Fibroblast of the aortic adventitia (primary cell): ENCODE measurements at places on chromosomes 7 and 10.

DNA sequence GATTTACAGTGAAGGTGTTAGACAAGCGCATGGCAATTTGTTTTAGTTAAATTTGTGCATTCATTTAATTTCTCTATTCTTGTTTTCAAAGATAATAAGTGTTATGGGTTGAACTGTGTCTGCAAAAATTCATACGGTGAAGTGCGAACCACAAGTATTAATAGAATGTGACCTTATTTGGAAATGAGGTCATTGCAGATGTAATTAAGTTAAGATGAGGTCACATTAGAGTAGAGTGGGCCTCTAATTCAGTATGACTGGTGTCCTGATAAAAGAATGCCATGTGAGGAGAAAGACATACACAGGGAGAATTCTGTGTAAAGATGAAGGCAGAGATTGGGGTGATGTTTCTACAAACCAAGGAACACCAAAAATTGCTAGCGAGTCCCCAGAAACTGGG is 158.8 kb upstream of the SEMA3E start:
- DNase-seq = no peak

DNA sequence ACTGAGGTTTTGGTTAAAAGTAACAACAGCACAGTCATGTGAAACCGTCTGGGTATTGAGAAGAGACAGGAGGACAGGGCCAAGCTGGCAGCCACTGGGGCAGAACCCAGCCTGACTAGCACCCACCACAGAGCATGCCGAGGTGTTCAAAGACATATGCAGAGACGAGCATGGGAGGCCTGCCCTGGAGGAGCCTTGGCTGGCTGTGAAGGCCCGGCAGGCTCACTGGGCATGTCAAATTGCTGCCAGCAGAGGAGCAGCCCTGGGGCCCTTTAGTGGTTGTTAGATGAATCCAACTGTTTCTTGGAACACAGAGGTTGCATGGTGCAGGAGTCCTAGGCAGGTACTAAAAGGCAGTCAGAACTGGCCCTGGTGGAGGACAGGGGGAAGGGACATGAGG is 5.0 kb upstream of the GDF2 start:
- DNase-seq = no peak

DNA sequence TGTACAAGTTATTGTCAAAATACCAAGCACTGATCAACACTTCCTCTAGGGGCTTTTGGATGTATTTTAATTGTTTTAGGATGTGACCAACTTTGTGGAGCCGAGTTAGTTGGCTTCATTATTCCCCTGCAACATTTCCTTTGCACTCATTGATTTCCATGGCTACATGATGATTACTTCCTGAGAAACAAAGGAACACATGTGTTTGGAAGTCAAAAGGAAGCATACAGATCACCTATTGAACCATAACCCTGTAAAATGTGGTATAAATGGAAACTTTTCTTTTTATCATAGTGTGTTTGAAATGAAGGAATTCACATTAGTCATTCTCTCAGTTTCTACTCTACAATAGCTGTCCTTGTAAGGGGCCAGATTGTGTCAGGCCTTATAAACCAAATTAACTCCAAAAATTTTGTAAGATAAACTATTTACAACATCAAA is 32.2 kb upstream of the EXOC6 start:
- peak; percentile 80 for DNase-seq

DNA sequence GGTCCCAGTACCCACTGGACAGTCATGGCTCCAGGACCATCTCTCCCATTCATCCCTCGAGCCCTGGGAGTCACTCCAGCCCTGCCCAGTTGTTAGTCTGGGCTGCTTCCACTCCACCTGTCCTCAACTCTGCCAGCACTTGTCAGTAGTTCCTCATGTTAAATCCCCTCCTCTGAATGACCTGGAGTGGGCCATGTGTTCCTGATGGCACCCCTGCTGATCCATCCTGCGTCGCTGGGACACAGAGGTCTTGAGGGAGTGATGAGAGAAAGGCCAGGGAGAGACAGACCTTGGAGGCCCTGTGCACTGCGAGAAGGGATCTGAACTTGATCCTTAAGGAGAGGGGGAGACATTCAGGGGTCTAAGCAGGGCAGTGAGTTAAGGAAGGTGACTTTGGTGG is 174.9 kb downstream of the GRID1 start:
- no peak for DNase-seq

DNA sequence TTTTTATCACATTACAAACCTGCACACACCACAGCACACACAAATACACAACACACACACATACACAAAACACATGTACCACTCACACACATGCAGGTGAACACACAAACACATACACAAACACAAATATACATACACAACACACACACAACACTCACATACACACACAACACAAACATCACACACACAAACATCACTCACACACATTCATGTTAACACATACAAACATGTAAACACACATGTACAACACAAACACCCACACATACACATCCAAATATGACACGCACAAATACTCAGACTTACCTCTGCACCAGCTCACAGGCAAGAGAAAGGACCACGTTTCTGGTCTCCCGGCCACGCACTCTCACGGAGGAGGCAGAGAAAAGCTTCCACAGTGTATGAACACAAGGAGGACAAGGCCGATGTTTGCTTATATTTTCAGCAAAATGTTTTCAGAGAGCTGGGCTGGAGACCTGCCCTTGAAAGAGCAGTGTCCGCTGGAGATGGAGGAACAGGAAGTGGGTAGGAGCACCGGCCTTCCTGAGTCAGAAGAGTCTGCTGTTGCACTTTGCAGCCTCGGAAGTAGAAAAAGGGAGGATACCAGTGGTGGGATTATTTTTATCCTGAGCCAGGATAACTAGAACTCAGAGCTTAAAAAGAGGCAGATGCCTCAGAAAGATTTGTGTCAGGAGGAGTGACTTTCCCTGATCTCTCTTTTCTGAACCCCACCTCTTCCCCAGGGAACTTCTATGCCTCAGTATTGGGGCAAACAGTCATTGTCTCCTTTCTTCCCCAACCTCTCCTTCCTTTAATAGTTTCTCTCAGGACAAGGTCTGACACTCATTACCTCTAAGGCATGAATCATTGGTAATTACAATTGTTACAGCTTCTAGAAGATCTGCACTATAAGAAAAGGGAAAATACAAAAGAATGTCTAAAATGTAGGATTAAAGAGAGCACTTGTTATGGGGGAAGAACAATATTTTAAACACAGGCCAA is at the start of gene GIMAP6:
TSS of gene GIMAP6 (minus strand) at position 520 of the 999 bp plus-strand sequence. CDS start 2,243 bp downstream, outside the sequence.
- no peak for DNase-seq

DNA sequence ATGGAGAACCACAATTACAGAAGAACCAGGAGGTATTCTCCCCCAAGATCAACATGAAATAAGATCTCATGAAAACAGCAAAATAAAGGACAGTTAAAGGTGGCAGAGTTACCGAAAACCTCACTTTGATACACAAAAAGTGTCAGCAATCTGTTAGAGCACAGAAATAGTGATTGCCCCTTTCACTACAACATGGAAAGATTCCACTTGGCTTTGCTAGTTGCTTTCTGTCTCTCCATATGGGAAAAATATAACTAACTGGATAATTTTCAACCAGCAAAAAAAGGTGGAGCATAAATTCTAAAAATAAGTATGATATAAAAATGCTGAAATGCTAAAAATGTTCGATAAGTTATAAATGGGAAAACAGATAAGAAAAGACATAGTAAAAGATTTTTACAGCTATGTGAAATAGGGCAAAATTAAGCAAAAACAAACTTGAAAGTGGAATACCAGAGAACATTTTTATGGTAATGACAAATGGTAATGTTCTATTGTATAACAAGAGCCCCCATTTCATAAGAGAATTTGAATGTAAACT is 90.2 kb downstream of the GPR85 start:
- DNase-seq = peak; percentile 45

DNA sequence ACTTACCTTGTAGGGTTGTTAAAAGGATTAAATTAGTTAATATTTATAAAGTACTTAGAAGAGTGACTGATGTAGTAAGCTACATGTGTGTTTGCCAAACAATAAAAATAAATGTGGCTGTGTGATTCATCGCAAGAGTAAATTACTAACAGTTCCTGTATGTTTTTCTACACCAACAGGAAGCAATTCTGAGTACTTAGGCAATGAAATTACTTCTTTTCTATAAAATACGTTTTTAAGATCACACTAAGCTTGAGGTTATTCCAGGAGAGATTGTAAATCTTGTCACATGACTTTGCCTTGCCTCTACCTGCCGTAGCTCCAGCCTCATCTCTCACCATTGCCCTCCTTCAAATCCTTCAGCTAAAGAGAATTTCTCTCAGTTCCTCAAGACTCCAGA is 18.1 kb upstream of the GSTK1 start:
- peak; percentile 10 for DNase-seq

DNA sequence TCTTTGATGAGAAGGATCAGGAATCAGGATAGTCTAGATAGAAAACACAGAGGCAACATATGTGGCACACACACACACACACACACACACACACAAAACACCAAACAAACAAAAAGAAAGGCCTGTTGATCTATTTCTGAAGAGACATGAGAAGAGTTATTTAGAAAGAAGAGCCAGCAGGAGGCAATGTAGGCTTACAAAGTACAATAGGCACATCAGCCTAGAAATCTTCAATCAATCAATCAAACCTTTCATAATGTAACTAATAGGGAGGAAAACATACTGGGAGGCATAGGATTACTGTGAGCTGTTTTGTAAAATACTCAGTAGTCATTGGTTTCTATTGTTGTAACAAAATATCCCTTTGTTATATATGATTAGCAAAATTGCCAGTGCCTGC is 47.3 kb upstream of the TES start:
- no peak for DNase-seq

DNA sequence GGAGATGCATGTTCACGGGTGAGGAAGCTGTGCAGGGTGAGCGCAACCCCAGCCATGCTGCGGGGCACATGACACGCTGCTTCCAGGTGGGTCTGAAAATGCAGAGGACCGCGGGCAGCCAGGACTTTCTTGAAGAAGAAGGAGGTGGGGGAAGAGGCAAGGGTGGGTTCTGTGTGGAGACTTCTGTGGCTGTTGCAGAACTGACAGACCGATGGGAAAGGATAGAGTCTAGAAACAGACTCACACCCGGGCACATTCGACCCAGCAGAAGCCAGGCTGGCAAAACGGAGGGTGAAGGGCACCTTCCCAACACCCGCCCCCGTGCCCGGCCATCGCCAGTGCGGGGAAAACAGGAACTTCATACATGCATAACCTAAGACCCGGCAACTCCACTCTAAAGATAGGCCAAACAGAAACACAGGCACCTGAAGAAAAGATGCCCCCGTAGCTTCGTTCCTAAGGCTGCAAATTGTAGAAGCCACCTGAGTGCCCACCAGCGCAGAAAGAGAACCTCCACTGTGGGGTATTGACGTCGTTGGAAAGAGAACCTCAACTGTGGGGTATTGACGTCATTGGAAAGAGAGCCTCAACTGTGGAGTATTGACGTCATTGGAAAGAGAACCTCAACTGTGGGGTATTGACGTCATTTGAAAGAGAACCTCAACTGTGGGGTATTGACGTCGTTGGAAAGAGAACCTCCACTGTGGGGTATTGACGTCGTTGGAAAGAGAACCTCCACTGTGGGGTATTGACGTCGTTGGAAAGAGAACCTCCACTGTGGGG is 4.8 kb upstream of the KNDC1 start:
- DNase-seq = no peak

- DNase-seq = peak; percentile 14
Observed at GRCh38 chr10:68938117-68938516, 17.9 kb upstream of the DDX21 start.

- DNase-seq = no peak
Observed at GRCh38 chr10:46515366-46515765, 41.1 kb downstream of the GPRIN2 start.

DNA sequence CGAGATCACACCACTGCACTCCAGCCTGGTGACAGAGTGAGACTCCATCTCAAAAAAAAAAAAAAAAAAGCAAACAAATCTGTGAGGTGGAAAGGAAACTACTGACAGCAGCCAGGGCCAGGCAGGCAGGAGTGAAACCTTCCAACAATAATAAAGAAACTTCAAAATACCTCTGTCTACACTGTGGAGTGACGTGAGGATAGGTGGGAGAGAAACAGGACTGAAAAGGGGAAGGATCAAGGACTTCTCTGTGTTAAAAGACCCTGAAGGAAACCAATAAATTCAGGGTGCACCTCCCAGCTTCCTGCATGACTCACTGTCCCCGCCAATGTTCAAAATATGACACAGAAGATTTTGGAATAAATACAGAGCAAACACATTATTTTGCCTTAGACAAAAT is 82.9 kb downstream of the KIAA1549 start:
- no peak for DNase-seq

DNA sequence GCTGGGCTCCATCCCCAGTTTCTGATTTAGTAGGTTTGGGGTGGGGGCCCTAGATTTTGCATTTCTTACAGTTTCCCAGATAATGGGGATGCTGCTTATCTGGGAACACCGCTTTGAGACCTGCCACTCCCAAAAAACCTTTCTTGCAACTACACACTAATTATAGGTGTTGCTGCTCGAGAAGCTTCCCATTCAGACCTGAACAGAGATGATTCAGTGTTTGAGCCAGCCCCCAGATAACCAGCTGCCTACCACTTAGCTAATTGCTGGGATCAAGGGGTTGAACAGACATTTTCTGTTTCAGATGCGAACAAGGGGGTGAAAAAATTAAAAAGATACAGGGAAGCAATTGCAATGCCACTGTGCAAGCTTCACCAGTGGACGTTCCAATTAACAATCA is 448.5 kb downstream of the KCNMA1 start:
- no peak for DNase-seq

DNA sequence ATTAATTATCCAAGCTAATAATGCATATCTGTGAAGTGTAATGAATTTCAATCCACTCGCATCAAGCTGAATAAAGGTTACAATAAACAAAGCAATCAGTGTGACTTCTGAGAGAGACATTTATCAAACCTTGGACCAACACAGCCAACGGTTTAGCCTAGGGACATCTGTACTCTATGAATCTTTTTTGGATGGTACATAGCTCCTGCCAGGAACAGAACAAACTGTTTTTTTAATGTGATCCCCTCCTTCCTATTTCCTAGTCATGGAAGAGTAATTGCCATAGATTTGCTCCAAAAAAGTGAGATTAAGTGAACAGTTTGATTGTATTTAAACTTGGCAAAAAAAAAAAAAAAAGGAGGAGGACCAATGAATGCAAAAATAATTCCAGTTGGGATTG is 11.2 kb upstream of the NRCAM start:
- DNase-seq = no peak

- DNase-seq = no peak
Observed at GRCh38 chr10:43453266-43453831, 16.4 kb downstream of the ZNF487 start.

DNA sequence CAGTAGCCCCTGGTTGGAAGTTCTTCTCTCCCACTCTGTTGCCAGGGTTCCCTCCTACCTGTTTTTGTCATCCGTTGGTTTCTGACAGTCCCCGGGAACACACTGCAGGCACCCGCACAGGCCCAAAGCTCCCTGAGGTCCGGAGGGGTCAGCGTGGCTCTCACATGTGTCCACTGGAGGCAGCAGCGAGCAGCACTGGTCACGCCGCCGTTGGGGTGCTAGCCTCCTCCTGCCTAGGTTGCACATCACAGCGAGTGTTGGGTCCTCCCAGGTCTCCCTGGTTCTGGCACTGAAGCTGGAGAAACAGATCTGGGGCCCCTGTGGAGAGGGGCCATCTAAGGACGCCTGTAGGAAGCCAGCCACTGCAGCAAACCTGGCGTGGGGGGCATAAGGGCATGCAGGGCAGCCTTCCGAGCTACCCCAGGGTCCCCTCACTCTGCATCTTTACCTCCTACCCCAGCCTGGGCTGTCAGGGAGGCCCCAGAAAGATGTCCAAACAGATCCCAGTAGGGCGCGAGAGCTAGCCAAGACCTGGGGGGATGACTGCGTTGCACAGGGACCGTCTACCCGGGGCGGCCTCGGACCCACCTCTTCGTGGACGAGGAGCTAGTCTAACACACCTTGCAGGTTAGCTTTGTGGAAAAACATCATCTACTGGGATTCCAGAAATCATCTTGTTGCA is 28.9 kb downstream of the LRRC27 start:
- no peak for DNase-seq

- peak; percentile 92 for DNase-seq
Observed at GRCh38 chr10:103781329-103782061, 73.9 kb downstream of the SH3PXD2A start.
